ENCODE measurements at places on chromosomes 2 and 18.

- no peak for DNase-seq
These were observed 267.9 kb downstream of the NYAP2 start for GRCh38 chr2:225667445-225667844.

- no peak for DNase-seq
These were observed 337.8 kb upstream of the CDH2 start for GRCh38 chr18:28514699-28515098.

DNA sequence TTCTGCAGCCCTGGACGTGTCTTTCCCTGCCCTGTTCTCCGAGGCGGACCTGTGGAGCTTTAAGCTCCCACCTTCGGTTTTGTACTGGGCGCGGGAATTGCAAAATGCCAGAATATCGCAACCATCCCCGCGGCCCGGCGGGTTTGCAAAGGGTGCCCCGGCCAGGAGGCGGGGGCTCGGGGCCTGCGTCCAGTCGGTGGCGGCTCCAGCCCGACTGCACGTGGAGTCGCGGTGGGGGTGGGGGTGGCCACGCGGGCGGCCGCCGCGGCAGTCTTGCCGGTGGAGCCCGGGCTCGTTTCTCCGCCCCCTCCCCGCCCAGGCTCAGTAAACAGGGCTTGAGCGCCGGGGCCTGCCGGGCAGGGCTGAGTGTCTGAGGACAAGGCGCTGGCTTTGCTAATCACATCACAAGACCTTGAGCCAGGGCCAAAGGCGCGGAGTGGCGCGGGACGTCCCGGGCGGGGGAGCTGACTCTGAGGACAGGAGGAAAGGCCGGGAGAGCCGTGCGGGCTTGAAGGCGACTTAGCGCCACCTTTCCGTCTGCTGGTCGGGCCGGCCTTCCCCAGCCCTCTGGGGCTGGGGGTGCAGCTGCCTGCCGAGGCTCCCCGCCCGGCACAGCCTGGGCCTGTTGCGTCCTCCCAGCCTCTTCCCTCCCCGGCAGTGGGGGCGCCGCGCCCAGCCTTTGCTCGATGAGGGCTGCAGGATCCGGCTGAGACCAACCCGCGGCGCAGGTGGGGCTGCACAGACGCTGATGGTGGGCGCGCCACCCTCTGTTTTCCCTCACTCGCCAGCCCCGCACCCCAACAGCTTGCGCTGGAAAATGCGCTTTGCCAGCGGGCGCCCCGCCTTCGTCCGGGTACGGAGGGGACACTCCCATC lies 786 bp upstream of the ZFP36L2 start:
- DNase-seq, result peak; percentile 47

GRCh38 chr2:193695367-193695766 lies 1500.6 kb upstream of the TMEFF2 start:
- peak; percentile 35 for DNase-seq

- no peak for DNase-seq
These were observed 154.8 kb downstream of the RNF152 start for GRCh38 chr18:61738042-61738441.

- DNase-seq, result no peak
These were observed 29.6 kb downstream of the CYBRD1 start for GRCh38 chr2:171551836-171552235.

- no peak for DNase-seq
These were observed 33.1 kb downstream of the ODC1 start for GRCh38 chr2:10415048-10415447.

Measured in NCI-H510A treated with DMSO at 0.1 percent for 48 hours (cell line).